ENCODE measurements at places on chromosomes 5 and 9.
A peak's percentile ranks its signal among the peaks of the same experiment; 100 is the strongest.

DNA sequence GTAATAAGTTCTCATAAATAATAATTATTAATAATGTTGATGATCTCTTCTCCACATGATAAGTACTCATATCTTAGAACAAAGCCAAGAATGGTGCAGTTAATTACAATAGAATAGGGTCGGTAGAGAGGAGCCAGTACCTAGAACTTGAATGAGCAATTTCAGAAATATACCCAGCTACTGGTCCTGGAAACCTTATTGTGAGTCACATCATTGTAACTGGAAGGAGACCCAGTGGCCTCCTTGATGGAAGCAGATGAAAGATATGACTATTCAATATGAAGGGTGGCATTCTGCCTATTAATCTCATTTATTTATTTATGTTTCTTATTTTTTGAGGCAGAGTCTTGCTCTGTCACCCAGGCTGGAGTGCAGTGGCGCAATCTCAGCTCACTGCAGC is 37.7 kb upstream of the SHOC1 start:
- DNase-seq: no peak

DNA sequence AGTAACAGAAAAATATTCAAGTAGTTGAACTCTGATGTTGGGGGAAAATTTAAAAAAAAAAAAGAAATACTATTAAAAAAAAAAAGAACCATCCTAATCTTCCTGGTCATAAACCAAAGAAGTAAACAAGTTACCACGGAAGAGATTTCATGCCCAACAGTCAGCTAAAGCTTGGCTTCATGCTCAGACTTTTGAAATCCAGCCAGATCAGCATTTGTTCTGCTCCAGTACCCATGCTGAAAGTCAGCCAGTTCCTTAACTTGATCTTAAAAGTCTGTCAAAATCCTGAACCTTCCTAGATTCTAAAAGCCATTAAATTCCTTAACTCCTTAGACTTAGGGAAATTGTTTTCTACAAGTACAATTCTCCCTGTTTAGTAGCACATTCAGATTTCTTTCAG is 908.7 kb upstream of the CDH9 start:
- DNase-seq: no peak

- no peak for DNase-seq
Observed at GRCh38 chr5:154295551-154295950, 105.0 kb downstream of the GALNT10 start.

- DNase-seq: no peak
Observed at GRCh38 chr5:9987101-9987500, 262.6 kb downstream of the ATPSCKMT start.

GRCh38 chr5:94618029-94618492 is 343 bp downstream of the KIAA0825 start:
- peak; percentile 30 for DNase-seq

DNA sequence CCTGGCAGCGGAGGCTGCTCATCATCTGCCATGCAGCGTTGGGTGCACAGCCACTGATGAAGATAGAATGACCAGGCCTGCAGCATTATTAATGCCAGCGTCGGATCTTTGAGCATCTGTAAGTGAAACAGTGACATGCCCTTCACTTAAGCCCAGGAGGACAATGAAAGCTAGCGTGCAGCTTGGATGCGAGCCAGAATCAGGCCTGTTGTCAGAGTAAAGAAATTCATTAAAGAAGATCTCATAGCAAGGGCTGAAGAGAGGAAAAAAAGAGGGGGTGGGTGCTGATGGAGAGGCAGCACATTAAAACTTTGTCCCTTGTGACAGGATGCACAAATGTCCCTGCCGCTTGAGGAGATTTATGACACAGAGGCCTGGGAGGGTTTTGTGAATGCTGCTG is 186.1 kb upstream of the MAST4 start:
- no peak for DNase-seq

Data from iPS DF 19.7 (cell line).